Natural killer cell (primary cell): ENCODE measurements at places on chromosomes 2 and 18. TPM values are rescaled to one million over a fixed set of nuclear protein-coding genes. Genes with fewer than 3 reads are reported as not detected.

FSHR gene
- total RNA-seq: not detected

G6PC2 gene
- total RNA-seq: not detected

PLA2R1 gene
- total RNA-seq: not detected

VIT gene
- total RNA-seq: 1.4 TPM

ANTXR1 gene
- total RNA-seq: not detected

EN1 gene
- not detected for total RNA-seq

GRCh38 chr2:136093583-136093982, 24.4 kb downstream of the CXCR4 start:
- H3K27me3 ChIP-seq: no peaks in the 10 kb centered on the region
- H3K4me1 ChIP-seq: no peaks in the 10 kb centered on the region
- no peak overlapping the region for H3K27ac ChIP-seq
- no peak for DNase-seq
- H3K4me3 ChIP-seq: no peak overlapping the region

GRCh38 chr2:180742801-180743200, 237.6 kb upstream of the UBE2E3 start:
- H3K27me3 ChIP-seq: no peaks in the 10 kb centered on the region
- H3K4me3 ChIP-seq: no peak overlapping the region
- no peaks in the 10 kb centered on the region for H3K36me3 ChIP-seq
- no peak for DNase-seq
- no peak overlapping the region for H3K27ac ChIP-seq
- no peaks in the 10 kb centered on the region for H3K4me1 ChIP-seq

- H3K27ac ChIP-seq: no peak overlapping the region
- DNase-seq: no peak
- no peaks in the 10 kb centered on the region for H3K27me3 ChIP-seq
- H3K4me1 ChIP-seq: no peaks in the 10 kb centered on the region
- no peaks in the 10 kb centered on the region for H3K36me3 ChIP-seq
These were observed 56.8 kb upstream of the RASGRP3 start for GRCh38 chr2:33419581-33420200.

- H3K36me3 ChIP-seq: no peaks in the 10 kb centered on the region
- no peak overlapping the region for H3K27ac ChIP-seq
- no peak overlapping the region for H3K4me3 ChIP-seq
- H3K27me3 ChIP-seq: no peaks in the 10 kb centered on the region
These were observed 30.7 kb downstream of the ATP8B1 start for GRCh38 chr18:57772387-57772799.

DNA sequence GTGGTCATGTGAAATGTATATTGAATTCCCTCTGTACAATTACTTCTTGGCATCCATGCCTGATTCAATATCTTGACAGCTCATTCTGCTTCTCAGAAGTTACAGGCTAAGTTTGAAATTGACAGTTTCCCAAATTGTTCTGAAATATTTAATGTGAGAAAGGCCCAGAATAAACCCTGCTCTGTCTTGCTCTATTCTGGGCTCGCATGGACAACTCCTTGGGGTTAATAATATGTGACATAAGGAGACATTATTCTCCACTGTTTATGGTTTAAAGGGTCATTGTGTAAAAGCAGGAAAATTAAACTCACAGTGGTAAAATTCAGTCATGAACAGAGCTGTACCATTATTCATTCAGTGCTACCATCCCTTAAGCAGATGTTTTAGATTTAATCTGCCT, 160.7 kb upstream of the CNTNAP5 start:
- H3K36me3 ChIP-seq: no peaks in the 10 kb centered on the region
- H3K4me3 ChIP-seq: no peak overlapping the region
- DNase-seq: no peak
- H3K27me3 ChIP-seq: no peaks in the 10 kb centered on the region
- no peaks in the 10 kb centered on the region for H3K4me1 ChIP-seq

DNA sequence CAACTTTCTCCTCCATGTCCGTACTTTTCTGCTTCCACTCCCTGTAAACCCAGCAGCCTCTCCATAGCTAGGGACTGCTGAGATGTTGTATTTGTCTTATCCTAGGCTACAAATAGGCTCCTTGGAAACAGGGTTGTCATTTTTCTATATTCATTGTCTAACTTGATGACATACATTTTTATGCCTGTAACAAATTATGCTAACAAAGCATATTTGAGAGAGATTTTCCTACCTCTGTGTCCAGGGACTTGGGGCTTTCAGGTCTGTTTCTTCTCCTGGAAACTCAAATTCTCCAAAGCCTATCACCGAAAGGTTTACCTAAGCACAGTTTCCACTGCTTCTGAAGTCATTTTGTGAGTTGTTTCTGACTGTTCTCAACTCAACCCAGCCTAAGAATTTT, 102.7 kb downstream of the UBE2E3 start:
- H3K4me3 ChIP-seq: no peak overlapping the region
- H3K4me1 ChIP-seq: no peaks in the 10 kb centered on the region
- H3K27ac ChIP-seq: no peak overlapping the region
- no peaks in the 10 kb centered on the region for H3K27me3 ChIP-seq
- no peaks in the 10 kb centered on the region for H3K36me3 ChIP-seq

DNA sequence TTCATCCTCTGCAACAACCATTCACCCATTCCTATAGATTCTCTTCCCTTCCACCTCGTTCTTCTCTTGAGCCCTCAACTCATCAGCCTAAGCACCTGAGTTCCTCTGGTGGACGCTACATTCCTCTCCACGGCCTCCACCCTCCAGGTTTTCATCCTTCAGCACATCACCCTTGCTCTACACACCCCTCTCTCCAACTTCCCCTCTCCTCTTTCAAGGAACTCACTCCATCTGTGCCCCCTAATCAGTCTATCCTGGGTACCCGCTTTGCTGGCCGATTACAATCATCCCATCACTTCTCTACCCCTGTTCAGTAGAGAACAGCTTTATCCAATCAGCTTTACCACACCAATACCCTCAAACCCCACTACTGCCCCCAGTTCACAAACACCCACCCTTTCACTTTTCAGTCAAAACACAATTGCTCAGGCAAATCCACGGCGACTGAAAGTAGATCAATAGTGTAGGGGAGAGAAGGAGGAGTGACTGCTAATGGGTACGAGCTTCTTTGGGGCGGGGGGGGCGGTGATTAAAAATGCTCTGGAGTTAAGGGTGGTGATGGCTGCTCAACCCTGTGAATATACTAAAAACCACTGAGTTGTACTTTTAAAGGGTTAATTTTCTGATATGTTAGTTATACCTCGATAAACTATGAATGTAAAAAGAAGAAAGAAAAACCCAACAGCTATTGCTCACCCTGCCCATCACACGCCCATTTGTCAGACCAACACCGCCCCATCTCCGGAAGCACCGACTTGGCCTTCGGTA, 857 bp downstream of the DYM start:
- no peaks in the 10 kb centered on the region for H3K36me3 ChIP-seq
- H3K27ac ChIP-seq: no peak overlapping the region
- peak; percentile 50 for DNase-seq
- H3K4me3 ChIP-seq: peak overlapping the region; percentile 89

- no peaks in the 10 kb centered on the region for H3K36me3 ChIP-seq
- no peaks in the 10 kb centered on the region for H3K4me1 ChIP-seq
- H3K27me3 ChIP-seq: no peaks in the 10 kb centered on the region
- H3K4me3 ChIP-seq: no peak overlapping the region
- DNase-seq: no peak
- H3K27ac ChIP-seq: no peak overlapping the region
These were observed 497.4 kb downstream of the CMPK2 start for GRCh38 chr2:6368281-6368680.

DNA sequence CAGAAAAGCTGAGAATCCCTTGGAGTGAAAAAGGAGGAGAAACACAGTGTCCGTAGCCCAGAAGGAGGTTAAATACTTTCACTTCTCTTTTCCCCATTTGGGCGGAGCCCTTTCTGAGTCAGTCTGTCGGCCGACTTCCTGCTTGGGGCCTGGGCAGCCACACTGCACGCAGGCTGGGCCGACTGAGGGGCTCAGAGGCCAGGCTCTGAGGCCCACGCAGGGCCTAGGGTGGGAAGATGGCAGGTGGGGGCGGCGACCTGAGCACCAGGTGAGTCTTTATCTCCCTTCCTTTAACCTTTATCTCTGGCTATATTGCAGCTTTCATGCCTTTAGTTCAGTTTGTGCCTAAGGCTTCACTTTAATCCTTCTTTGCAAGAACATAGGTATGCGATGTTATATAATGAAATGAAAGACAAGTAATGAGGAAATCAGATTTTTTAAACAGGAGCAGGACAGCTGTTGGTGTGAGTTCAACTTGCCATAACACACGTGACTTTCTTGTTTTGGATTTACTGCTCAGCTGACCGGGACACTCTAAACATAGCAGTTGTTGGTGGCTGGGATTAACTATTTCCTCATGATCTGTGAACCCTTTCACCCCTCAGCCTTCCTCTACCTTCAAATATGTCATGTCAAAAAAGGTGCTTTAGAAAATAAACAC, at the start of gene SP100:
Gene SP100, plus strand, starts transcription at position 141 of the 661 bp plus-strand sequence. Its CDS starts 96 bp downstream, at position 237.
- peak within 1 kb of the TSS; percentile 94 for H3K27ac ChIP-seq
- peak; percentile 89 for DNase-seq
- H3K27me3 ChIP-seq: no peaks in the 10 kb centered on the region
- peaks cover 11% of the 10 kb centered on the region for H3K36me3 ChIP-seq
- H3K4me1 ChIP-seq: peaks cover 48% of the 10 kb centered on the region

- H3K27ac ChIP-seq: no peak overlapping the region
- DNase-seq: no peak
- H3K27me3 ChIP-seq: no peaks in the 10 kb centered on the region
- no peak overlapping the region for H3K4me3 ChIP-seq
- peaks cover 9% of the 10 kb centered on the region for H3K4me1 ChIP-seq
These were observed 79.0 kb upstream of the TAF1B start for GRCh38 chr2:9764153-9764778.

DNA sequence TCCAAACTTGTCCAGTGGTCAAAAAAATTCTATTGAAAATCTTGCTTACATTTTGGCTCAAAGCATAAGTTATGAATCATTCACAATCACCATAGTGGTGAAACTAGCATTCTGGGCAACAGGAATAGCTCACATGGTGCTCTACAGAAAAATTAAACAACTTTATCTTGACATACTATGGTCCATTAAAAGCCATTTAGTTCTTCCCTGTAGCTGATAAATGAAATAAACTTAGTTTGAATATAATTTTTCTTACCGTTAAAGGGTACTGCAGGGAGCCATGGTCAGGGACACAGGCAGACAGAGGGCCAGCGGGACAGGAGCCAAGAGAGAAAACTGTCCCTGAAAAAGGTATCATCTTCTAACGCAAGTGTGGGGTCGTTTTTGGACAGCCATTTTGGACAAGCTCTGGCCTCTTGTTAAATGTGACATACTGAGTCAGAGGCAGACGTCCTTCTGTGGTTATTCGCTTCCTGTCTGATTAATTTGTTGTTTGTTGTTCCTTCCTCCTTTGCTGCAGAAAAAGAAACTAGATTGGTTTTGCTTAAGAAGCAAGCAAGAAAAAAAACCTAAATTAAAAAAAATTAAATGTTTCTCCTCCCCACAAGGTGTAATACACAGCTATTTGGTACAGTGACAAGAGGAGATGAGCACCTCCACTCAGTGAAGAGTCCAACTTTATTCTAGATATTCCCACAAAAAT, at the start of gene WIPF1:
Gene WIPF1, minus strand, starts transcription at position 460 of the 703 bp plus-strand sequence. CDS start 12,231 bp downstream, outside the sequence.
- H3K27ac ChIP-seq: peak within 1 kb of the TSS; percentile 97
- H3K4me3 ChIP-seq: peak within 1 kb of the TSS; percentile 87
- H3K4me1 ChIP-seq: peaks cover 41% of the 10 kb centered on the region
- no peaks in the 10 kb centered on the region for H3K27me3 ChIP-seq
- peak; percentile 52 for DNase-seq

- no peaks in the 10 kb centered on the region for H3K36me3 ChIP-seq
- DNase-seq: no peak
- no peak overlapping the region for H3K27ac ChIP-seq
- H3K4me1 ChIP-seq: no peaks in the 10 kb centered on the region
These were observed 34.3 kb downstream of the ASB1 start for GRCh38 chr2:238461051-238461450.

DNA sequence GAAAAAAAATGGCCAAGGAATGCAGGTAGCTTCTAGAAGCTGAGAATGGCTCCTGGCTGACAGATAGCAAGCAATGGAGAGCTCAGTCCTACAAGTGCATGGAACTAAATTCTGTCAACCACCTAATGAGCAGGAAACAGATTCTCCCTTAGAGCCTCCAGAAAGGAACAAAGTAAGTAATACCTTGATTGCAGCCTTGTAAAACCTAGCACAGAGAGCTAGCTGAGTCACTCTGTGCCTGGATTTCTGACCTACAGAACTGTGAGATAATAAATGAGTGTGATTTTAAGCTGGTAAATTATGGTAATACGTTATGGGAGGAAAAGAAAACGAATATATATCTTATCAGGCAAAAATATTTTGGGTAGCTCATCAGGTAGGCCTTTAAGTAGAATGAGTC, 7.4 kb upstream of the LNPK start:
- H3K27ac ChIP-seq: no peak overlapping the region
- no peak for DNase-seq
- H3K4me1 ChIP-seq: no peaks in the 10 kb centered on the region
- peaks cover 7% of the 10 kb centered on the region for H3K27me3 ChIP-seq
- H3K36me3 ChIP-seq: no peaks in the 10 kb centered on the region

GRCh38 chr2:190533968-190534309, 583 bp downstream of the NEMP2 start:
- no peaks in the 10 kb centered on the region for H3K36me3 ChIP-seq
- DNase-seq: peak; percentile 83
- H3K4me3 ChIP-seq: peak overlapping the region; percentile 74
- no peaks in the 10 kb centered on the region for H3K27me3 ChIP-seq

GRCh38 chr2:108635630-108636354, 83.5 kb upstream of the RANBP2 start:
- DNase-seq: no peak
- no peak overlapping the region for H3K27ac ChIP-seq
- H3K4me3 ChIP-seq: no peak overlapping the region
- no peaks in the 10 kb centered on the region for H3K36me3 ChIP-seq

DNA sequence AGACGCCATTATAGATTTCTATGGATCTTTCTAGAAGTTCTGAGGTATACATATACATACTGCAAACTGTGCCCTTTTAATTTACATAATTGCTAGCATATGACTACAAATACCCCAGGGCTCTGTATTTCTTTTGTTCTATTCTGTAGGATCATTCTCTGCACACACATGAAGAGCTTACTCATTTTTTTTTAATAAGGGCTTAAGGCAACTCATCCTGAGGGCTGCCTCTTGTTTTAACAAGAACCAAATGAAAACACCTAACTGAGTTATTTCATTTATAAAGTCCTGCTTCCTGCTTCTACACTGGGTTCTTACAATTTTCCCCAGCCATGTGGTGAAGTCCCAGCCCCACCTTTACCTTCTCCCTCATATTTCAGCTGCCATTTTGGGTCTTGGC, 390.5 kb downstream of the IRS1 start:
- H3K4me1 ChIP-seq: no peaks in the 10 kb centered on the region
- no peak for DNase-seq
- H3K4me3 ChIP-seq: no peak overlapping the region
- no peaks in the 10 kb centered on the region for H3K36me3 ChIP-seq
- no peak overlapping the region for H3K27ac ChIP-seq

DNA sequence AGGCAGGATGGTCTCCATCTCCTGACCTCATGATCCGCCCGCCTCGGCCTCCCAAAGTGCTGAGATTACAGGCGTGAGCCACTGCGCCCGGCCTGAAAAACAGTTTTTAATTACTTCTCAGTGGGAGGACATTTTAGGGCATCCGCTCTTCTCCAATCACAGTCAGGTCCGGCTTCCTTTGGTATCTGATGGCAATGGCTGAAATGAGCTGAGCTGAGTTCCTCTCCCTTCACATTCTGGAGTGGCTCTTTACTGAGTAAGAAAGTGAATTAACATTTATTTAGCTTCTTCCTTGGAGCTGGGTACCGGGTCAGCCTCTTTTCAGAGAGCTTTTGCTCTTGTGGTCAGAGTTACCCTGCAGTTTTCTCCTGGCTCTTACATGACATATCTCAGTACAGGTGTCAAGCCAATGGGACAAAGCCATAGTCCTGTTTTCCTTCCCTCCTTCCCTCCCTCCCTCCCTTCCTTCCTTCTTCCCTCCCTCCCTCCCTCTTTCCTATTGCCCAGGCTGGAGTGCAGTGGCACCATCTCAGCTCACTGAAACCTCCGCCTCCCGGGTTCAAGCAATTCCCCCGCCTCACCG, 1.1 kb upstream of the TTC27 start:
- no peak for DNase-seq
- H3K36me3 ChIP-seq: peaks cover 12% of the 10 kb centered on the region
- no peaks in the 10 kb centered on the region for H3K27me3 ChIP-seq
